Bladder microvascular endothelial cell (primary cell): ENCODE measurements at places on chromosomes 6 and 20. TPM values are rescaled to one million over a fixed set of nuclear protein-coding genes. Genes with fewer than 3 reads are reported as not detected.

The VARS2 gene
- total RNA-seq: 11.8 and 23.8 TPM in 2 replicates

The ANGPT4 gene
- not detected in 2 replicates for total RNA-seq

The SKIC2 gene
- 32.7 and 40.9 TPM in 2 replicates for total RNA-seq

The ADGRF5 gene
- 209 and 276 TPM in 2 replicates for total RNA-seq

The RPRD1B gene
- total RNA-seq: 10.5 and 24.9 TPM in 2 replicates

The CCN2 gene
- total RNA-seq: 504 and 1,298 TPM in 2 replicates

The AAR2 gene
- total RNA-seq: 17.8 and 25.7 TPM in 2 replicates

The CCM2L gene
- total RNA-seq: 20.6 and 27.3 TPM in 2 replicates

The ARHGAP40 gene
- not detected in 2 replicates for total RNA-seq

The DYNLT2 gene
- total RNA-seq: 0.81 and 0.88 TPM in 2 replicates

The SRSF12 gene
- 0.19 TPM in 1 of 2 replicates, not detected in the other for total RNA-seq

The ULBP3 gene
- total RNA-seq: 5.3 and 7.4 TPM in 2 replicates

The SLC2A4RG gene
- total RNA-seq: 8.0 and 8.6 TPM in 2 replicates

The RCAN2 gene
- total RNA-seq: 0.63 and 3.2 TPM in 2 replicates

The APOM gene
- 0.16 and 0.25 TPM in 2 replicates for total RNA-seq

The NHLRC1 gene
- 1.1 and 1.2 TPM in 2 replicates for total RNA-seq

The HLA-DPB1 gene
- 18.9 and 33.0 TPM in 2 replicates for total RNA-seq

The STAU1 gene
- total RNA-seq: 30.0 and 56.1 TPM in 2 replicates

The SLC17A1 gene
- total RNA-seq: not detected in 2 replicates

The SOX12 gene
- total RNA-seq: 3.6 and 5.1 TPM in 2 replicates

The RAET1L gene
- total RNA-seq: not detected in 2 replicates

The HLA-DOA gene
- total RNA-seq: 0.16 TPM in 1 of 2 replicates, not detected in the other

The TSPO2 gene
- not detected in 2 replicates for total RNA-seq

The OPRM1 gene
- not detected in 2 replicates for total RNA-seq

The TTBK1 gene
- total RNA-seq: under 0.01 and 0.06 TPM in 2 replicates

The TFAP2D gene
- not detected in 2 replicates for total RNA-seq

The LGSN gene
- total RNA-seq: not detected in 2 replicates

The OR12D3 gene
- not detected in 2 replicates for total RNA-seq

The TMEM170B gene
- 1.3 and 3.6 TPM in 2 replicates for total RNA-seq

The AIF1 gene
- not detected in 2 replicates for total RNA-seq

The BMP5 gene
- total RNA-seq: not detected in 2 replicates

The TGIF2 gene
- total RNA-seq: 11.5 and 20.1 TPM in 2 replicates

The MAS1L gene
- total RNA-seq: not detected in 2 replicates

The FHL5 gene
- 0.32 TPM in 1 of 2 replicates, not detected in the other for total RNA-seq

The ZNF165 gene
- 0.13 and 0.16 TPM in 2 replicates for total RNA-seq

The COL12A1 gene
- 29.0 and 71.2 TPM in 2 replicates for total RNA-seq

The PTCRA gene
- not detected in 2 replicates for total RNA-seq

The FRK gene
- total RNA-seq: under 0.01 and 0.06 TPM in 2 replicates

The KCNK17 gene
- total RNA-seq: not detected in 2 replicates

The KHDC1L gene
- total RNA-seq: not detected in 2 replicates

The COL9A3 gene
- 0.32 and 0.69 TPM in 2 replicates for total RNA-seq

The SLC26A8 gene
- not detected in 2 replicates for total RNA-seq

The PRICKLE4 gene
- 2.3 and 6.2 TPM in 2 replicates for total RNA-seq
